ENCODE measurements at places on chromosomes 1 and 21.

- no peak for DNase-seq
Measured at GRCh38 chr1:21638531-21639341, 30.4 kb downstream of the RAP1GAP start.

- DNase-seq, result no peak
Measured at GRCh38 chr1:28136922-28137613, 39.4 kb downstream of the PTAFR start.

GRCh38 chr1:76336931-76337371 lies 262.4 kb downstream of the ST6GALNAC3 start:
- DNase-seq, result no peak

DNA sequence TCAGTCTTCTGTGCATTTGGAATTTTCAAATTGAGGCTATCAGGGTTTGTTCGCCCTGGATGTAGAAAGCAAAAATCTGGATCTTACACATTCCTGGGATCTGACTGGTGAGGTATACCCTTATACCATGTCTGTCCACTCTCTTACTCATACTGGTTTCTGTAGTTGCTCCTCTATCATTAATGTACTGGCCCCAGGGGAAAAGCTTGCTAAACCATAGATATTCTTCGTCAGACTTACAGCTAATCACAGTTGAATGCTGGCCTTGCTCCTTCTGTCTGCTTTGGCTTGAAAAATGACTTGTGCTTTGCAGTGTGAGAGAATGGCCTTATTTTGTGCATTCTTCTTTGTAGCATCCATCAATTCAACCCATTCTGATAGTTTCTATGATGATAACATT lies 30.5 kb downstream of the TBCE start:
- DNase-seq, result no peak

DNA sequence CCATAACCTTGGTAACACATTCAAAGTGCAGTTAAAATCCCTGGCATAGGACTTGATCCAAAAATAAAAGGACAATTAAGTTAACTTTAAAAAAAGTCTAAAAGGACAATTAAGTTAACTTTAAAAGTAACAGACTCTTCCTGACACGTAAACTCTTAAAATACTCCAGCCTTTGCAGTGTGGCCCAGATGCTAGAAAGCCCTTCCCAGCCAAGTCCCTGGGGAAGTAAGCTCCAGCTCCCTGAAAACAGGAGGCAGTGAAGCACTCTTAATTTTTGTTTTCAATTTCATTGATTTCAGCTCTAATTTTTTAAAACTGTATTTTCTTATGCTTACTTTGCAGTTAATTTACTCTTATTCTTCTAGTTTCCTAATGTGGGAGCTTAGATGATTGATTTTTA lies 5.1 kb upstream of the AIM2 start:
- no peak for DNase-seq

GRCh38 chr1:92486251-92487077 lies at the start of gene GFI1:
Gene GFI1 (minus strand): TSS chr1:92486925. CDS start chr1:92483487, 3,438 bp downstream.
- DNase-seq, result peak; percentile 29

DNA sequence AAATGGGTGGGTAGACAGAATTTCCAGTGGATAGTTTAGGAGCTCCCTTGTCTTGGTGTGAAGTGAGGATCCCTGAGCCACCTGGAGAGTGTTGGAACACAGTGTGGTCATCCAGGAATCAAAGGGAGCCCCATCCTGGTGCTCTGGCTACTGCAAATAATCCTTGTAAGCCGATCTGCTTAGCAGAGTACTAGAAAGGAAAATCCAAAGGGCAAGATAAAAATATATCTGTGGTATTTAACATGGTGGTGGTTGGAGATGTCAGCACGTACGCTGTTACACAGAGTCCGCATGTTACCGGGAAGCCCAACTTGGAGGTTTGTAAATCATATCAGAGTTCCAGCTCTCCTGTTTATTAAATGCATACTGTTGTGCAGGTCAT lies 39.0 kb downstream of the VANGL1 start:
- DNase-seq, result no peak

- no peak for DNase-seq
Measured at GRCh38 chr1:201682964-201683363, 144.0 kb downstream of the NAV1 start.

DNA sequence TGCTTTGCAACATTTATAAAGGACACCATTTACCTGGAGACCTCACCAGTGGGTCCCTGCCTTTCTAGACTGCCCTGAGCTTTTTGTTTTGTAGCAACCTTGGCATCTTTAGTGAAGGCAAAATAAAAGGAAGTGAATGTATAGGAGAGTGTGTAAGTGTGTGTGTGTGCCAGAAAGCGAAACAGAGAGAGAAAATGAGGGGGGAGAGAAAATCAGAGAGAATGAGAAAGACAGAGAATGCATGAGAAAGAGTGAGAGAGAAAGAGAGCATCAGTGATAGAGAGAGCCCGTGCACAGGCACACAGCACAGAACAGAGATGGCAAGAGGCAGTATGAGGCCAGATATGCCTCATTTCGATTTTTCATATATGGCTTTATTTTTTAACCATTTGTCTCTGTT lies 57.5 kb downstream of the HSD3B1 start:
- no peak for DNase-seq

GRCh38 chr1:112232848-112233247 lies 163.2 kb upstream of the CTTNBP2NL start:
- DNase-seq, result no peak

- no peak for DNase-seq
Measured at GRCh38 chr1:39354572-39354971, 136.9 kb upstream of the BMP8A start.

GRCh38 chr1:170967042-170967910 lies 31.9 kb downstream of the MROH9 start:
- no peak for DNase-seq

DNA sequence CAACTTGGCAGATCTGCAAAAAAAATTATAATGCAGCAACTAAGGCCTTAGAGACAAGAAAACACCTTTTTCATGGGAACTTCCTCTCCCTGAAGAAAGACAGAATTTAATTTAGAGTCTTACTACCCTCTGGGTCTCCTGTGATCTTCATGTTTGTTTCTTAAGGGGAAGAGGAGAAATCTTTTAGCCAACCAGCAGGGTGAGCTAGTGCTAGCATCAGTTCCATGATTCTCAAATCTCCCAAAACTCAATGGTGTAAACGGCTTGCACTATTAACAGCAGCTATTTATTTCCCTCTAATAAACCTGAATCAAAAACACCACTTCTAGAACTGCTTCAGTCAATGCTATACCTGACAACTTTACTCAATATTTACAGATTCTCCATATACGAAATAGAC lies 3.8 kb downstream of the ZNF644 start:
- DNase-seq, result no peak

- no peak for DNase-seq
Measured at GRCh38 chr1:87730274-87731216, 401.9 kb downstream of the LMO4 start.

DNA sequence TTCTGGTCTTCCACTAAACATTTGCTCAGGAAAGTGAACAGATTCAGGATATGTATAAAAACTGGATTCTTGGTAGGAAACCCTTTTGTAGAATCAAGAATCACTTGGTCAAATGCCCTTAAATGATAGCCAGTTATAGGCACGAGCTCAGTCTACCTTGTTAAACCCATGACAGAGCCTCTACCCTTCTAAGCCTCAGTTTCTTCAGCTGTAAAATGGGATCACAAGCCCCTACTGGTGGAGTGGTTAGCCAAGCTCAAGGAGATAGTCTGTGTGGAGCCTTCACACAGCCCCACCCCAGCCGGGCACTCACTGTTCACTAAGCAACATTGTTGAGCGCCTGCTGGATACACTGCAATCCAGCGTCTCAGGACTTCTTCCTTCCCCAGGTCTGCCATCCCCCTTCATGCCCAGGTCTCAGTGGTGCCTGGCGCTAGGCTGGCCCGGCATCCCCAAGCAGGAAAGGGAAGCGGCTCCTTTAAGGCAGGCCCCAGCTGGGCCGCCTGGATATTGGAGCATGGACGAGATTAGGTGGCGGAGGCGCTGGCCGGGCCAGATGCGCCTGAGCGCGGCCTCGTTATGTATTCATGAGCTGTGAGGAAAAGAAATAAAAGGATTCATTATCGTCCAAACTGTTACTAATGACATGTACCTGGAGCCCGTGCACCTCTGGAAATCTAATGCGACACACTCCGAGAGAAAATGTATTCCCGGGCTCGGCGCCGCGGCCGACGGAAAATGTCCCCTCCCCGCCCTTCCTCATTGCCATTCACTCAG lies 75.6 kb downstream of the TAS1R2 start:
- DNase-seq, result no peak

DNA sequence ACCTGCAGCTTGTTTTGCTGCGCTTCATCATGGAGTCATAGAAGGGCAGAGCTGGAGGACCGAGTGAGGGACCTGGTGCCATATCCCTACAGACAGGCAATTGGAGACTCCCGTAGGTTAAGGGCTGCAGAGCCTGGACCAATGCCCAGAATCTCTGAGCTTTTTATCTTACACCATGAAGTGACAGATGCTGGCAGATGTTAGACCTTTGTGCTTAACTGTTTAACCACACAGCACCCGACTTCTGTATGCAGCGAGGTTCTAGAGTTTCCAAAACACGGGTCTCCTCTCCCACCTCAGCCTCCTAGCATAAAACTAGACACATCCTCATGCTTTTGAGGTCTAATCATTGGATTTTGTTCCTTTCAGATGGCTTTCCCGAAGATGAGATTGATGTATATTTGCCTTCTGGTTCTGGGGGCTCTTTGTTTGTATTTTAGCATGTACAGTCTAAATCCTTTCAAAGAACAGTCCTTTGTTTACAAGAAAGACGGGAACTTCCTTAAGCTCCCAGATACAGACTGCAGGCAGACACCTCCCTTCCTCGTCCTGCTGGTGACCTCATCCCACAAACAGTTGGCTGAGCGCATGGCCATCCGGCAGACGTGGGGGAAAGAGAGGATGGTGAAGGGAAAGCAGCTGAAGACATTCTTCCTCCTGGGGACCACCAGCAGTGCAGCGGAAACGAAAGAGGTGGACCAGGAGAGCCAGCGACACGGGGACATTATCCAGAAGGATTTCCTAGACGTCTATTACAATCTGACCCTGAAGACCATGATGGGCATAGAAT lies 47.6 kb downstream of the B3GALT5 start:
- DNase-seq, result no peak

DNA sequence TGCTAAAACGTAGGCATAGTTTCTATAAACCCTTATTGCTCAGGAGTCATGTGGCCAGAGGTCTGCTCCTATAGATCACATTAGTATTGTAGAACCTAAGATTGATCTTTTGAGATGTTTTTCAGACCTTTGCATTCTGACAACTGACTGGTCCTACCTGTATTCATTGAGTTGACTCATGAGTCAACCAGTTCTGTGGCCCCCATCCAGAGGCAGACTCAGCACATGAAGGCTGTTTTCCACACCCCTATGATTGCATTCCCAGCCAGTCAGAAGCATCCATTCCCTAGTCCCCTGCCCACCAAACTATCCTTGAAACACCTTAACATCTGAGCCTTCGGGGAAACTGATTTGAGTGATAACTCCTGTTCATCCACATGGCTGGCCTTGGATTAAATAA lies 451.7 kb downstream of the SIPA1L2 start:
- no peak for DNase-seq

DNA sequence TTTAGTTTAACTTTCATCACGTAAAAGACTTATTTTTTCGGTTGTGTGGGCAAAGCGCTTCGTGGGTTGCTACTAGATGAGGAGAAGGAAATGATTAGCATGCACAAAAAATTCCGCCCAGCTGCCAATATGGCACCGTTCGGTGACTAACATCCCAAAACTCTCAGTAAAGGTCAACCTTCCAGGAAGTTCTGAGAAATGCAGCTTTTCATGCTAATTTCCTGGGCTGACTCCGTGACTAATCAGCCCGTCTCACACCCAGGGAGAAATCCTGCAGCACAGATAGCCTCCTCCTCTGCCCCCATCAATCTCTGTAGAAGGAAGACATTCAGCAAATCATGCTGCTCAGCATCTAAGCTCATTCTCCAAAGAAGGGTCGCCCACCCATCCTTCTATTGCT lies 34.1 kb downstream of the TMCO4 start:
- DNase-seq, result no peak

- no peak for DNase-seq
Measured at GRCh38 chr1:28064064-28064463, 24.3 kb downstream of the EYA3 start.

DNA sequence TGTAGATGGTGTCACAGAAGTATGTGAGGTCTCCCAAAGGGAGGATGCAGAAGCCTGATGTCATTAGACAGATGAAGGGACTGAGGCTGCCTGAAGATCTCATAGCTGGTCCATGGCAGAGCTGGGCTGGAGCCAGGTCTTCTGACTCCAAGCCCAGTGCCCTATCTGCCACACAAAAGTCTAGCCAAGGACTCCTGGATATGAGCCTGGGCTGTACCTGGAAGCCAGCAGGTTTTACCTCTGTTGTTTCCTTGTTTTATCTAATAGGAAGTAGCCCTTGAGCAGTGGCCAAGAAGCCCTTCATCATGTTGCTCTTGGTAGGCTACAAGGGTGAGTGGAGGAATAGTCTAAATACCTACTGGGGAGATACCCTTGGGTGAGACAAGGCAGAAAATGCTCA lies 74.4 kb upstream of the SLC44A3 start:
- no peak for DNase-seq

- no peak for DNase-seq
Measured at GRCh38 chr1:94614168-94614815, 72.7 kb upstream of the F3 start.

GRCh38 chr1:48552420-48552819 lies 80.4 kb upstream of the SPATA6 start:
- DNase-seq, result no peak

DNA sequence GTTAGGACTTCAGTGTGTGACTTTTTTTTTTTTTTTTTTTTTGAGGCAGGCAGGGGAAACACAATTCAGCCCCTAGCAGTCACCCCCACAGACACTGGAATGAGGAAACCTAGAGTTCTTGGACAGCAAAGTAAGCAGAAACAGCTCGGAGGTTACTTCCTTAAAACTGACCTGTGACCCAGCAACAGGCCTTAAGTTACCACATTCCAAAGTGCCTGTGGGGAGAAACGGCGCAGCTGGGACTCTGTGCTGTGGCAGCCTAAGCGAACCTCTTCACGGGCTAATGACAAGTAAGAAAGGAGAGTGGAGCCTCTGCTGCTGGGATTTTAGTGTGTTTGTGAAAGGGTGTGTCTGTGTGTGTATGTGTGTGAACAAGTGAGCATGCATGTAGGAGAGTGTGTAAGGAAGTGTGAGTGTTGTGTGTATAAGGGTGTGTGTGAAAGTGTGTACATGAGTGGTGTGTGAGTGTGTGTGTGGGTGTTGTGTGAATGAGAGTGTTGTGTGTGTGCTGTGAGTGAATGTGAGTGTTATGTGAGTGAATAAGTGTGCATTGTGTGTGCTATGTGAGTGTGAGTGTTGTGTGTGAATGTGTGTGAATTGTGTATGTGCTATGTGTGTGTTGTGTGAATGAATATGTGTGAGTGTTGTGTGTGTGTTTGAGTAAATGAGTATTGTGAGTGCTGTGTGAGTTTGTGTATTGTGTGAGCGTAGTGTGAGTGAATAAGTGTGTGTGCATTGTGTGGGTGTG lies 180.8 kb downstream of the BRINP2 start:
- no peak for DNase-seq

- DNase-seq, result no peak
Measured at GRCh38 chr1:167093846-167094516, at the start of gene STYXL2. Gene STYXL2 (plus strand): TSS chr1:167094075. CDS start chr1:167094850, 775 bp downstream.

DNA sequence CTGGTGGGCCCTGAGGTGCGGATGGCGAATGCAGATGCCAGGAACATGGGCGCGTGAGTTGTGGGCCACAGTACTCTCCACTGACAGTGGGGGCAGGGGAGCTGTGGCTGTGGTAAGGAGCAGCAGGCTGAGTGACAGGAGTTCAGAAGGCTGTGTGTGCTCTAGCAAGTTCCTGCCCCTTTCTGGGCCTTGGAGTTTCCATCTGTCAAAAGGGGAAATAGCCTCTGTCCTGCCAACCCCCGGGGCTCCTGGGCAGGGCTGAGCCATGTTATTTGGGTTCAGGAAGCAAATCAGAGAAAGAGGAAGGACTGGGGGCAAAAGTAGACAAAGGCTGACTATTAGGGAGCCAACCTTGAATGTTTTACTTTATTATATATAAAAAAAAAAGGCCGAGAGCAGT lies 19.5 kb upstream of the MFN2 start:
- no peak for DNase-seq
